AG04450 (cell line): ENCODE measurements at places on chromosomes 5 and 9.

DNA sequence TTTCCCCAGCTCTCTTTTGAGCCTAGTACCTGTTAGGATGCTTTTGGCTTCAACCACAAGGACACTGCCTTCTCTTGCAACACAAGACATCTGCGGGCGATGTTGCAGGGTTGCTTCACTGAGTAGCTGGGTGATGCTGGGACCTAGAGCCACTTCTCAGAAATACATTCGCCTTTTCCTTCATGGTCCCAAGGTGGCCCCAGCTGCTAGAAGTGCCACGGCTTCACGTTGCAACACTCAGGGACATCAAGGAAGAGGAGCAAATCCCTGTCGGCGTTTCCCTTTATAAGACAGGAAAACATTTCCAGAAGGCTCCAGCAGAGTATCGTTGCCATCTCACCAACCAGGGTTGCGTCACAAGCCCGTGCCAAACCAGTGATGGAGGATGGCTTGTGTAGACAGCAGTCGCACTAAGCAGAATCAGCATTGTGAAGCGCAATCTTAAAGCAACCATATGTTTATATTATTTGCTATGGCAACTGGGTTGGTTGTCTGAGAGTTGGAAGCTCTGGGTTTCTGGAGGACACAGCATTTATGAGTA lies 62.7 kb downstream of the ANKRD33B start:
- DNase-seq, result no peak

DNA sequence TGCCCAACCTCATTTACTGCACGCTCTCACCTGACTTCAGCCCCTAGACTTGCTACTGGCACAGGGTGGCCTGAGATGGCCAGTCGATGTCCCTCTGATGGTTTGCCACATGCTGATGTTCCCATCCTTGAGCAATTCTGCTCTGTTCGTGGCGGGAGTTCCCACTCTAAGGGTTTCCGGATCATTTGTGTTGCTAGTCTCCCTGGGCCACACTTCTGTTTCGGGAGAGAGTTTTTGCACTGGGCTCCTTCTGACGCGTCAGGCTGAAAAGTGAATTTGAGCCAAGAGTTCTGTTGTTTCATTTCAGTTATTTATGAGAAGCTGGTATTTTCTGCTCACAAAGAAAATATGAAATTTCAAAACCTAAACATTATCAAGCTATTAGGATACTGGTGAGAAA lies 597.7 kb downstream of the BNC2 start:
- DNase-seq, result no peak

GRCh38 chr5:62606878-62607277 lies 28.3 kb downstream of the LRRC70 start:
- peak; percentile 10 for DNase-seq

DNA sequence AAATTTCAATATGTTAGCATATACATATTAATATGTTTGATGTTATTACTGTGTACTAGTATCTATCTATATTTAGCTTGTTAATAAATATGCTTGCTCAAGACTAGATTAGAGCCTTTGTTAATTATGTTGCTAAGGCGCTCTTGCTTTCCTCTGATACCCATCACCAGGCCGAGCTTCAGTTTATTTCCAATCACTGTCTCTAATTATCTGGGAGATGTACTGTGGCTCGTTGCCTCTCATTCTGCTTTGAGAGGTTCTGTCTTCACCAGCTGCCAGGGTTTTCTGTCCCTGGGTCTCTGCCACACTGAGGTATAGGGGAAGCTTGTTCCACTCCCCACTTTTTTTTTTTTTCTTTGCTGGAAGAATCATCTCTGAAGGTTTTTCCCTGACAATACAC lies 21.0 kb upstream of the TAF11L2 start:
- no peak for DNase-seq

DNA sequence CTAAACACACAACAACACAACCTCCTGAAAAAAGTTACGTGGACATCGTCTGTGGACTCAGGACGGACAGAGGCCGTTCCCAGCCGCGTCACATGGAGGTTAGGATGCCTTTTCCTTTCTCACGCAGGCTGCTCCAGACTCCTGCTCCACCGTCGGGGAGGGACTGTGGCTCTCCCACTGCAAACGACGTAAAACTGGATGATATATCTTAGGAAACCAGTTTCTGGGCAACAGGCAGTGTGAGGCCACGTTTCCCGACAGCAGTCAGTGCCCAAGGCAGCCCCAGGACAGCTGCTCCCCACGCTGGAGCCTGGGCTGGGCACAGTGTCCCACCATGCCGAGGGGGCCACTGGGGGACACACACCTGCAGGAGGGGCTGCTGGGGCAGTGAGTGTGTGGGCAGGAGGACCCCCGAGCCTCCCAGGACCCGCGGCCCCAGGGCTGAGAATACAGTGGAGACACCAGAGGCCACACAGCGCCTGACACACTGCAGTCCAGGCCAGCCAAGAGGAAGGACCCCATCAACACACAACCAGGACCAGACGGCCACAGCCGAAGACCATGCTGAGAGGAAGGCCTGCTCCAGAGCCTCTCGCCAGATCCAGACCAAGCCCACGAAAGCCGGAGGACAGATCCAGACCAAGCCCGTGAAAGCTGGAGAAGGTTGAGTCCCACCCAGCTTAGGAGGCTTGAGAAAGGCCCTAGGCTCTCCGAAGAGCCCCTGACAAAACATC lies 26.2 kb downstream of the EXD3 start:
- DNase-seq, result no peak

DNA sequence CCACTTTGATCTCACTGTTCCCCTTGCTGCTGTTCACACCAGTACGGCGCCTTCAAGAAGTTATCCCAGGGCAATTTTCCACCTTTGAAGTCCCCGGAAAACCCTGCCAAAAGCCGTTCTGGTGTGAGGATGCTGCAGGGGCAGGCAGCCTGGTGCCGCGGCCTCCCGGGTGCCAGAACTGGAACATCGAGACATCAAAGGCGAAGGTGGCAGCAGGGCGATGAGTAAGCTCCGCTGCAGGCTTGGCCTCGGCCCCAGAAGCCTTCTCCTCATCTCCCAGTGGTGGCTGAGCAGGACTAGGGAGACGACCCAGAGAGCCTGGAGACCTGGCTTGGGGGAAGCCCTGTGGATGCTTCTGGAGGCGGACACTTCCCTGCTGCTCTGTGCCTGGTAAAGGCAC lies 115.3 kb upstream of the MSX2 start:
- no peak for DNase-seq

GRCh38 chr5:156391139-156391538 lies 64.2 kb downstream of the SGCD start:
- peak; percentile 85 for DNase-seq

DNA sequence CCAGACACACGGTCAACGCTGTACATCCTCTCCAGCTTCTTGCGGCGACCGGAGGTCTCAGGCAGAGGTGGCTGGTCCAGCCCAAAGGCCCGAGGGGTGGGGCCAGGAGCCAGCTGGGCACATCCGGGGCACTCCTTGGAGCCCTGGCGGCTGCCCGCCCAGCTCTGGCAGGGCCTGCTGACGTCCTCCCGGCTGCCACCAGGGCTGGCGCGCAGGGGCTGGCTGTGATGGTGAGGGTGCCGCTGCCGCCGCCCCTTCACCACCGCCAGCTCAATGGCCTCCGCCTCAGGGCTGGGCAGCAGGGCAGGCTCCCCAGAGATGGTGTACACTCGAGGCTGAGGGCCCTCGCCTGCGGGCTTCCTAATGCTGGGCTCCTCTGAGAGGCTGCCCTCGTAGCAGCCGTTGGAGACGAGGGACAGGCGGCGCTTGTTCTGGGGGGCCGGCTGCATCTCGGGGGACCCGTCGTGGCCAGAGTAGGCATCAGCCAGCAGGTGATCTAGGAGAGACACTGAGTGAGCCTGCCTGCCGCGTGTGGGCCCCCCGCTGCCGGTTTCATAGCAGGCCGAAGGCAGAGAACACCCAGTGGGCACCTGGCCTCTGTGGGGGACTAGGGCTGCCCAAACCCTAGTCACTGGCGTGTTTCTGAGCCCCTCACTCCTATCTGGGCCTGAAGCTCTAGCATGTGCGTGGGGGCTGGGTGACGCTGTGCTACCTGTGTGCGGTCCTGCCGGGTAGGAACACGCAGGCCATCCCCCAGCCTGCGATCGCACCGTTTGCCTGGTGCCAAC lies 1.5 kb downstream of the NSMF start:
- no peak for DNase-seq

GRCh38 chr5:170821257-170821800 lies 37.8 kb downstream of the GABRP start:
- no peak for DNase-seq

DNA sequence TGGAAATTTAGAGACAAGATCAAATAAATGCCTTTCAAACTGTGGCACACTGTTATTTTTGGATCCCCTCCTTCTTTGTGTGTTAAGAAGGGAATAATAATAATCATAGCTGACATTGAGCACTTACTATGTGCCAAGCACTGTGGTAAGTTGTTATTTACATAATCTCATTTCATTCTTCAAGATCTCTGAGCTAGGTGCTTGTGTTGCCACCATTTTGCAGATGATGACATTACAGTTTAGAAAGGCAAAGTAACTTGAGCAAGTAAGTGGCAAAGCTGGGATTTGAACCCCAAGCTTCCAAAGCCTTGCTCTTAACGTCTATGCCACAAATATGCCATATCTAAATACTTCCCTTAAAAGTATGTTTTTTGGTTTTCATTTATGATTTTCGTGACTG lies 121.8 kb upstream of the TMEM161B start:
- DNase-seq, result no peak
